ENCODE measurements at places on chromosomes 5 and 9.

DNA sequence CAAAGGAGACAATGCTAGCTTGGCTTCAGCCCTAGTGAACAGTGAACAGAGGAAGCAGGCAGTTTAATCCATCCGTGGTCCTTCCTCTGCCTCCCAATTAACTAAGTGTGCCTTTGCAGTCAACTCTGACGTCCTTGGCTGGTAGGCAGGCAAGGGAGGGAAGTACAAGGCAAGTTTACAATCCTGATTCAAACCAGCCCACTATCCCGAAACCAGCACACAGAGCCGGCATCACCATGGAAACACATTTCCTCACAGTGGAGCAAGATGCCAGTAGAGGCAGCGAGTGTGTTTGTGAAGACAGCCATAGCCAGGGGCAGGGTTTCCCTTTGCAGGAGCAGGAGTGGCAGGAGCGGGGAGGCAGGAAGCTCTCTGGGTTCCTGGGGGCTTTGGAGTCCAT, 73.9 kb downstream of the GOLPH3 start:
- no peak for DNase-seq

- DNase-seq = no peak
Observed at GRCh38 chr5:88870285-88870684, 12.7 kb downstream of the MEF2C start.

DNA sequence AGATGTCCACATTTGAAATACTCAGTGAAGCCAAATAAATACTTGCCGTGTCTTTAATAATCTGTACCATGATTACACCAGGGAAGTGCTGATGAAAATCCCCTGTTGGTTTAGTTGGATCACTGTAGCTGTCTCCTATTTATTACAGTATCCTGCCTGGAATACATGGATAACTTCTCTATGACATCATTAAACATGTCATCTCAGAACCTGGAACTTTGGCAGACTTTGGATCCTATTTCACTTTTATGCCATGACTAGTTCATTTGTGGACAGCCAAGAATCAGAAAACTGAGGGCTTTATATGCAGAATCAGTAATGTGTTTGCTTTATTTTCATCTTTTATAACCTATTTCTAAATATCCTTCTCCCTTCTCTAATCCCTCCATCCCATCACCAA, at the start of gene TXNDC8:
TXNDC8 (minus strand) TSS at position 137 of the 400 bp plus-strand sequence.
- DNase-seq = no peak

- no peak for DNase-seq
Observed at GRCh38 chr5:16713386-16713928, 96.7 kb upstream of the RETREG1 start.

GRCh38 chr9:110582156-110582555, 2.6 kb upstream of the SVEP1 start:
- DNase-seq = no peak

GRCh38 chr9:108512426-108513173, 343.2 kb downstream of the ACTL7B start:
- no peak for DNase-seq

DNA sequence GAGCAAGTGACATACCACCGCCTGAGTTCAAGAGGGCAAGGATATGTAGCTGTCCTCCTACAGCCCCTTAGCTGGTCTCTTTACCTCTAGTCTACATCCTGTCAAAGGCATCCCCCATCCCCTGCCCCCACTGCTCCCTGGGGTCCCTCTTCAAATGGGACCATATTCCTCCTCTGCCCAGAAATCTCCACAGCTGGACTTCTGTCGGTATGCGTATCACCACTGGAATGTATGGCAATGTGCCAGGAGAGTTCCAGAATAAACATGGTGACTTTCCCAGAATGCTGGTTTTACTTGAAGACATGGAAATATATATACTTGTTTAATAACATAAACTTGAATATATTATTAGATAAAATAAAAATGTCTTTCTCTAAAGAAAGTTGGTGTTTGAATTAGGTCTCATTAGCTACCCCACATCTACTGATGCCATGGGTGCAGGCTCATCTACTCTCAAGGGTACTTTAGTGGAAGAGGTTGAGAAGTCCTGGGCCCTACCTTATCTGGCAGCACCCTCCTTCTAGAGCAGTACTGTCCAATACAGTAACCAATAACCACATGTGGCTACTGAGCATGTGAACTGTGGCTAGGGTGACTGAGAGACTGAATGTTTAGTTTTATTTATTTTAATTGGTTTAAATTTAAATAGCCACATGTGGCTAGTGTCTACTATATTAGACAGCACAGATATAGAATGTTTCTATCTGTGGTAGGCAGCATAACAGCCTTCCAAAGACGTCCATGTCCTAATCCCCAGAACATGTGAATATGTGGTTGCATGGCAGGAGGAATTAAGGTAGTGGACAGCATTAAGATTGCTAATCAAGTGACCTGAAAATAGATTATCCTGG, 181.7 kb upstream of the SLC30A5 start:
- no peak for DNase-seq

DNA sequence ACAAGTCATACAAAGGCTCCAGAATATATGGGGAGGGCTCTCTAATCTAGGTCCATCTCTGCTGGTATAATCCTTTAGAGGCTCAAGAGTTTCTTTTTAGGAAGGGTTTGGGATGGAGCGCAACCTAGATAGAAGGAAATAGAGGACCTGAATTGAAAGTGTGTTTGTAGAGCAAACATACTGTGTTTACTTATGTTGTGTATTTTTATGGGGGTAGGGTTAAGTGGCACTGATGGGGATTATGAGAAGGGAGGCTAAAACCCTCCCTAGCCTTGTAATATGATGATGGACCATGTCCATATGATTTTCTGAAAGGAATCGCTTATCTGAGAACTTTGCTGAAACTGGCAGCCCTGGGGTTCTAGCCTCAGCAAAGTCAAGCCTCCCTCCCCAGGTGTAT, 4.4 kb upstream of the ELL2 start:
- DNase-seq = no peak

DNA sequence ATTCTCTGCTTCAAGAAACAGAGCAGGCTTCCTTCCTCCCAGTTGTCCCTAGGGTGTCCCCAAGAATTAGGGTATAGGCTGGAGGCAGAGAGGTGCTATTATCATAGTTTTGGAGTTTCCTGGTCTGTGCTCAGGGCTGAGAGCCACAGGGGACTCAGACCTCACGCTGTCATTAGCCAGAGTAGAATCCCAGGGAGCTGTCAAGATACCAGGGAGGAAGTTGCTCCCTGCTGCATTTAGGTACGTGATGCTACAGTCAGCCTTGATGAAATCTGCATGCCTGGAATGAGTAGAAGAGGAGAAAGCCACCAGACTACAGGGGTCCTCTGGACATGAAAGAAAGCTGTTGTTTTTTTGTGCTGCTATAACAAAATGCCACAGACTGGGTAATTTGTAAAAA, 273.2 kb downstream of the SH3GL2 start:
- DNase-seq = no peak

DNA sequence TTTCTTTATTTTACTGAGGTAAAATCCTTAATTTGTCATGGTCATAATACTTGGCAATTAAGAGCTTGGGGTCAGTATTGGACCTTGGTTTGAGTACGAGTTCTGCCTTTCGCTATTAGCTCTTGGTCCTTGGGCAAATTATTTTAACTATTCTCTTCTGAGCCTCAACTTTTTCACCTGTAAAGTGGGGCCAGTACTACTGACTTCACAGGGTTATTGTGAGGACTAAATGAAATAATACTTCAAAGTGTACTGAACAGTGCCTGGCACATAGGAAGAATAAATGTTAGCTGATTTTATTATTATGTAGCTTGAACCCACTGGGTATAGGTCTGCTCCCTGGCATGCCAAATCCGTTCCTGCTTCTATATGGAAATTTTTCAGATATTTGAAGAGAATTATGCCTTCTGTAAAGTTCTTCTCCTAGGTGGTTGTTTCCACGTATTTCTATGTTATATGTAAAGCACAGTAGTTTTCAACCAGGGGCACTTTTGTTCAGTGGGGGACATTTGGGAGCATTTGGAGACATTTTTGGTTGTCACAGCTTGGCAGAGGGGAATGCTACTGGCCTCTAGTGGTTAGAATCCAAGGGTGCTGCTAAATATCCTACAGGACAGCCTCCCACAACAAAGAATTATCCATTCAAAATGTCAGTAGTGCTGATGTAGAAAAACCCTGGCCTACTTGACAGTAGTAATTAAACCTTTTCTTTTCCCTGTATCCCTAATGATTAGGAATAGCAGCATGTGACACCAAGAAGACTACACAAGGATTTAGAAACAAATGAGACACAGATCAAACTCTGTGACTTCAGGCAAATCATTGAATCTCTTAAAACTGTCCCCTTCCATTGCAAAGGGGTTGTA, 4.5 kb downstream of the RCL1 start:
- DNase-seq = peak; percentile 37

- DNase-seq = no peak
Observed at GRCh38 chr9:73719660-73720059, 568.0 kb downstream of the ANXA1 start.

DNA sequence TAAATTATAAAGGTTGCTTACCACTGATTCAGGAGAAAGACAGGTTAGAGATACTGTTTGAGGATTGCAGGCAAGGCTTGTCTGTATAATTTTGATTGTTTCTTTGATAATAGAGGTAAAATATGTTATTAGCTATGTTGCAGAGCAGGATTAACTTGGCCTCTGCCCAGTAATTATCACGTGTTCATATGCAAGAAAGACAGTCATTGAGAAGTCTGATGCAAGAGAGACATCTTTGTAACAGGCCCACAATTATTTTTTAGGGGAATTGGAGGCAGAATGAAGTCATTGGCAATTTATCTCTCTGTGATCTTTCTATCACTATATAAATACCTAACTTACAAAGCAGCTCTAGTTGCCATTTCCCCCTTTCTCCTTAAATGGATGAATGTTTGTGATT, 46.0 kb downstream of the SLC44A1 start:
- peak; percentile 10 for DNase-seq

DNA sequence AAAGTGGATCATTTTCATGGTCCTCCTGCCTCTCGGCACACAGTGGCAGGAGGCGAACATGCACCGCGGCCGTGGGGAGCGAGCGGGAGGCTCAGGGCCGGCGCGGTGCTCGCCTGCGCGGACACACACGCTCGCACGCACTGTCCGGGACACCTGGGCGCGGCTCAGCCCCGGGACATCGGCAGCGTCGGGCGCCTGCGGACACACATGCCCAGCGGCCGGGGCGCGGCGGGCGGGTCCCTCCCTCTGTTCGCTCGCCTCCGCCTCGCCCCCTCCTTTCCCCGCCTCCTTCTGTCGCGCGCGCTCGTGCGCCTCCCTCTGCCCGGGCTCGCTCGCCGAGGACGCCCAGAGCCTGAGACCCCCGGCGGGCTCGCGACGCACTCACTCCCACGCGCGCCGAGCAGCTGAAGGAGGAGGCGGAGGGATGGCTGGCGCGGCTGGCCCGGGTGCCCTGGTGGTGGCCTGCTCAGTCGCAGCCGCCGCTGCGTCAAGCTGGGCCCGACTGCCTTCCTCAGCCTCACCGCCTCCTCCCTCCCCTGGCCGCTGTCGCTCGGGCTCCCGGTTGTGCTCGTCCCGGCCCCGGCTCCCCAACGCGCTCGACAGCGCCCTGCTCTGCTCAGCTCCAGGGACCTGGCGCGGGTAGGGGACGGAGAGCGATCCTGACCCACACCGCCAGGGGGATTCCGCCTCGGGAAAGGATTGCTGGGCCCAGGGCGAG, at the start of gene FRMD3:
FRMD3 (minus strand) TSS at position 230 of the 718 bp plus-strand sequence; CDS start at position 60, 170 bp downstream.
- peak; percentile 90 for DNase-seq

GRCh38 chr5:31404325-31404724, 127.6 kb downstream of the DROSHA start:
- no peak for DNase-seq

- DNase-seq = no peak
Observed at GRCh38 chr9:76886318-76886717, 19.6 kb downstream of the PRUNE2 start.

- no peak for DNase-seq
Observed at GRCh38 chr5:79510638-79511037, 3.3 kb downstream of the HOMER1 start.

DNA sequence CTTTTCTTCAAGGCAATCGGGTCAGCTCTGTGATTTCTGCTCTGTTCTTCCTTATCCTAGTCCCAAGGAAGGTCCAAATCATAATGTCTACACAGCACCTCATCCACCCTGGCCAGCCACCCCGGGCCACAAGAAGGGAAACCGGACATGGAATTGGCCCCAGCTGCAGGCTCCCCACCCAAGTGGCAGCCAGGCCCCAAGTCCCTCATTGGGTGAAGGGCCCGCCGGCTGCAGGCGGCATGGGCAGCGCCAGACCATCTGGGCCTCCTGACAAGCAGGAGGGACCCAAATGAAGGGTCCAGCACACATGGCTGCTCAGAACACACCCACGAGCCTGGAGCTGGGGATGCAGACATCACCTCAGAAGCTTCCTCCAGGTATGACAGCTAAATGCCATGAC, 33.7 kb downstream of the BICD2 start:
- no peak for DNase-seq

DNA sequence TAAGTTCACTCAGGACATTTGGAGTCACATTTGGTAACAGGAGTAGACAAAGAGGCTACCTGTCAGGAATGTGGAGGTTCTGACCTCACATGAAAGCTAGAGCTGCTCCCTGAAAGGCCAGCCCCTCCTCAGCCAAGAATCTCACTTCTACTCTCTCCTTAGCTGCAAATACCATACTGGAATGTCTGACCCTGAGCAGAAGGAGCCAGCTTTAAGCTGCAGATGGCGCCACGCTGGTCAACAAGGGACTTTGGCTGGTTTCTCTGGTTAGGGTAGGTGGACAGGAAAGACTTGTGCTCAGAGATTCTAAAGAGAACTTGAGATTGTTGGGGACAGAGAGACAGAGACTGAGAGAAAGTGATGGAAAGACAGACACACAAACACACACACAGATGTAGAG, 21.9 kb downstream of the ASTN2 start:
- no peak for DNase-seq

- DNase-seq = no peak
Observed at GRCh38 chr5:73606206-73606753, 19.7 kb upstream of the ARHGEF28 start.

- no peak for DNase-seq
Observed at GRCh38 chr9:26125693-26126092, 447.4 kb upstream of the TUSC1 start.

DNA sequence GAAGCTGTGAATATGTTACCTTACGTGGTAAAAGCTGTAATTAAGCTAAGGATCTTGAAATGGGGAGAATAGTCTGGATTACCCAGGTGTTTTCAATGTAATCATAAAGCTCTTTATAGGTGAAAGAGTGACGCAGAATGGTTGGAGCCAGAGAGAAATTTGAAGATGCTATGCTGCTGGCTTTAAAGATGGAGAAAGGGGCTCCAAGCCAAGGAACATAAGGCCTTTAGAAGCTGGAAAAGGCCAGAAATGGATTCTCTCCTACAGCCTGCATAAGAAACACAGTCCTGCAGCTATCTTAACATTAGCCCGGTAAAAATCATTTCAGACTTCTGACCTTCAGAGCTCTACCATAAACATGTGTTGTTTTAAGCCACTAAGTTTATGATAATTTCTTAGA, 243.3 kb upstream of the VLDLR start:
- no peak for DNase-seq

GRCh38 chr5:108409786-108410185, 27.9 kb upstream of the FBXL17 start:
- no peak for DNase-seq

GRCh38 chr5:178583279-178583678, 6.9 kb downstream of the COL23A1 start:
- DNase-seq = no peak

GRCh38 chr5:59458321-59458720, 435.2 kb downstream of the PDE4D start:
- no peak for DNase-seq

- no peak for DNase-seq
Observed at GRCh38 chr5:132098151-132098594, 24.6 kb downstream of the CSF2 start.

- DNase-seq = no peak
Observed at GRCh38 chr5:145980259-145980658, 43.9 kb downstream of the SH3RF2 start.

All from HL-60 (cell line).